ENCODE measurements at places on chromosomes 12 and 14.

DNA sequence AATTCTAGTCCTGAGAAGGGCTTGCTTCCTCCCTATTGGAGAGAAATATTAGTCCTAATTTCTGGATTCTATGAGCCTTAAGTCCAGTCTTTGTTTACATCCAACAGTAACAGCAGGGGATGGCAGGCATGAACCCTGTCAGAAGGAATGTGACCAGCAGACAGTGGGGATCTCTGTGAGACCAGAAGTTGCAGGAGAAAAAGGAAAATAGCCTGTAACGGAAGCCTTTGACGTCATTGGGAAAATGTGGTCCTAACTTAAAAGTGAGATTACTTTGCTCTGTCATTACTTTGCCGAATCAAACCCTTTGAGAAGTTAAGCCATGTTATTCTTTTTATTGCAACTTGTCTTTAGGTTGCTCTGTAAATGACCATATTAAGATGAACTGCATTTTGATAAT, 218.2 kb upstream of the PRICKLE1 start:
- DNase-seq: no peak

- no peak for DNase-seq
These were observed 181.1 kb downstream of the ALX1 start for GRCh38 chr12:85461127-85461526.

DNA sequence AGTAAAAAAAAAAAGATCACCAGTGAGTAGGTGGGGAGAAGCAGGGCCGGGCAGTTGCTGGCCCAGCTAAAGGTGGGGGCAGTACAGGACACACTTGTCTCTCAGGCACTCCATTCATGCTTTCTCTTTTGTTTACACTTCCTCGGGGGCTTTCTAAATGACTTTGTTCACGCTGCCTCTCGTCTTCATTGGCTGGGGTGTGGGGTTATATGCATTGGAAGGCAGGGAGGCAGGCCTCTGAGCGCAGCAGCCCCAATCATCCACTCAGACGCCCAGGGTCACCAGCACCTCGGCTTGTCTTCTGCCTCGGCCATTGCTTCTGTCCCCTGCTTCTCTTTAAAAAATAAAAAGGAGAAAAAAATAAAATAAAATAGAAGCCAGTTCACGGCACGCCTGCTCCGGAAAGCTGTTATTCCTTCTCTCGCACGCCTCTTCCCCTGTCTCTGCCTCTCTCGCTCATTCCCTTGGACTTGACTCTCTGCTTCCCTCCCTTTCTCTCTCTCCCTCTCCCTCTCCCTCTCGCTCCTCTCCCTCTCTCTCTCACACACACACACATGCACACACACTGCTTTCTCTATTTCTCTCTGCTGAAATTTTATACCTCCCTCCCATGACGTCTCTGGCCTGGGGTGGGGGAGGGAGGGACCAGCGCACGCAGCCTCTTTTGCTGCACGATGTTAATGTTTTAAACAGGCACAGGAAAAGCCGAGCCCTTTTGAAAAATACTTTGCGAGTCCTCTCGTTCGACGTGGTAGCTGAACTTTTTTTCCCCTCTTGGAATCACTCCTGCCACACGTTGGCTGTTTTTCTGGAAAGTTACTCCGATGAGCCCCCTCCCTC, at the start of gene TGFB3:
Gene TGFB3, minus strand, starts transcription at position 570 of the 840 bp plus-strand sequence. CDS start 1,102 bp downstream, outside the sequence.
- peak; percentile 49 for DNase-seq

- no peak for DNase-seq
These were observed 78.0 kb downstream of the DBX2 start for GRCh38 chr12:44972746-44973421.

DNA sequence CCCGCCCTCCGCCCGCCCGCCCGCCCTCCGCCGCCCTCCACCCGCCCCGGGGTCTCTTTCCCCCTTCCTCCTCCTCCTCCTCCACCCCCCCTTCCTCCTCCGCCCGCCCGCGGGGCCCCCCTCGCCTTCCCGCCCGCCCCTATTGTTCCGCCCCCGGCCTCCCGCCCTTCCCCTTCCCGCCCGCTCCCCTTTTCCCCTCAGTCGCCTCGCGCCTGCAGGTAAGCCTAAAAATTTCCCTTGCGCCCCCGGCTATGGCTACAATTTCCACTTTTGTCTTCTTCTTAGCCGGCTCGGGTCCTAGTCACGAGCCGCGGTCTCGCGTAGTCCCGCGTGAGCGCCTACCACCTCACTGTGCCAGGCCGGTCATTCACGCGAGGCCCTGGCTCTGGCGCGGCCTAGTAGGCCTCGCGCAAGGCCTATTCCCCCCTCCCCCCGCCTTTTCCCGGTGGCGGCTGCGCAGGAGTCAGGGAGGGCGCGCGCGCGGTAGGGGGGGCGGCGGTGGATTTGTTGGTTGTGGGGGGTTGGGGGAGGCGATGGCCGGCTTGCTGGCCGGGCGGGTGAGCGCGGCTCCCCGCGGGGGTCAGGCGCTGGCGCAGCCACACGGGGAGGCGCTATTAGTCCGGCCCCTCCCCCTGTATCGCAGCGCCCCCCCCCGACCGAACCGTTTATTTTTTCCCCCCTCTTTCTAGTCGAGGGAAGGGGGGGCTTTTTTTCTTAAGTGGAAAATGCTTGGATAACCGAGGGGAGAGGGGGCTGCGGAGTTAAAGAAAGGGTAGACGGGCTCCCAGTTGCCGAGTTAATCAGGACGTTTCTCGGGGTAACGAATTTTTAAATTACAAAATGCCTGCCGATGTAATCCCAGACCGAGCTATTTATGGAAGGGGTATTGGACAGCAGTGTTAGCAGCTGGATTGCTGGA, 516 bp downstream of the PCBP2 start:
- peak; percentile 77 for DNase-seq

DNA sequence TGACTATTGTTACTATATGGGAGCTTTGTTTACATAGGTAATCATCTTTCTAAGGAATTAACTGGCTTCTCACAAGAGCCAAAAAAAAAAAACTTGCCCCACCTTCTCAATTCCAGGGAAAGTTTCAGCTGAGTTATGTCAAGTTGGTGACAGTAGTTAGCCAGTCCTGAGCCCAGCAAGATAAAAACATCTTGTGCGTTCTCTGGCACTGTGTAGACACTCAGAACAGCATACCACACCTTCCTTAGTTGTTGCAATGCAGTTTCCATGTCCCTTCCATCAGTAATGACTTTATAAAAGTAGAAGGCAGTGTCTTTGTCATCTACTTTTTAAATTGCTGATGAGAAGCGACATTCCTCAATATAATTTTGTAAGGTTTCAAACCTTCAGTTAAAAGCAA, 50.2 kb downstream of the PTPN21 start:
- no peak for DNase-seq

DNA sequence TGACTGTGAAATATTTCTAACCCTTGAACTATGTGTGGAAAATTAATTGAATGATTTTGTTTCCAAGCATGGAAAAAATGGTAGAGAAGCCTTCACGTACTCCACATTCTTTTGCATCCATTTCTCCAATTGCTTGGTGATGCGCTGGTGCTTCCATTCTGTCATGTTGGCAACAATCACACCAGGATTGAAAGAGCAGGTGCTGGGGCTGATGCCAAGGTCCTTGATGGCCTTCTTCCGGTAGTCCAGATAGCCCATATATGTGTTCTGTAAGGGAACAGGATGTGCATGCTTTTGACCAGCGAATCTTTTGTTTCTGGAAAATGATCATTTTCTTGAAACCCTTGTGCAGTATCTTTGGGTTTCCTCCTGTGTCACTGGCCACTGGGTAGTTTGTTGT, 28.6 kb downstream of the TDG start:
- DNase-seq: no peak

DNA sequence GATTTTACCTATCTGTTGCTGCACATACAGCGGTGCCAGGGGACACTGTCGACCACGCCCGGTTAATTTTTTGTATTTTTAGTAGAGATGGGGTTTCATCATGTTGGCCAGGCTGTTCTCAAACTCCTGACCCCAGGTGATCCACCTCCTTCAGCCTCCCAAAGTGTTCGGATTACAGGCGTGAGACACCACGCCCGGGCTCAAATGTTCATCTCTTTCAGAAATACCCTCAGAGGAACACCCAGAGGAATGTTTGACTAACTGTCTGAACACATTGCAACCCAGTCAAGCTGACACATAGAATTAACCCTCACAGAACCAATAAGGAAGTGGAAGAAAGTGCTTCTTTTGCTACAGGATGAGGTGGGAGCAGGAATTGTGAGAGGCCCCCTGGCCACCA, 15.0 kb upstream of the ETFBKMT start:
- no peak for DNase-seq

DNA sequence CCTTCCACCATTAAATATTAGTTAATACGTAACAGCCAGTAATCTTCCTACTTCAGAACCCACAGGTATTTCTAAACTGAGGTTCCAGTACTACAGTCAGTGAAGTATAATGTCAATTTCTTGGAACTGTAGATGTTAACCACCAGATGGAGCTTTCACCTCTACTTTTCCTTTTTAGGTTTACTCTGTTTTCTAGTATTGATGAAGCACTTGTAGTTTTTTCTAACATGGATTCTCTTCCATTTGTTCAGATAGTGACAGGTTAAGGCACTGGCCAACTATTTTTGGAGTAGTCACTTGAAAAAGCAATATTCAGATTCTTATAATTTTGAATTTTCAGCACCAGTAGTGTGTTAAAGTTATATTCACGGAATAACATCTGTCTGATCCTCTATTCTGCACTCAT, 4.6 kb upstream of the SEC23A start:
- DNase-seq: no peak

DNA sequence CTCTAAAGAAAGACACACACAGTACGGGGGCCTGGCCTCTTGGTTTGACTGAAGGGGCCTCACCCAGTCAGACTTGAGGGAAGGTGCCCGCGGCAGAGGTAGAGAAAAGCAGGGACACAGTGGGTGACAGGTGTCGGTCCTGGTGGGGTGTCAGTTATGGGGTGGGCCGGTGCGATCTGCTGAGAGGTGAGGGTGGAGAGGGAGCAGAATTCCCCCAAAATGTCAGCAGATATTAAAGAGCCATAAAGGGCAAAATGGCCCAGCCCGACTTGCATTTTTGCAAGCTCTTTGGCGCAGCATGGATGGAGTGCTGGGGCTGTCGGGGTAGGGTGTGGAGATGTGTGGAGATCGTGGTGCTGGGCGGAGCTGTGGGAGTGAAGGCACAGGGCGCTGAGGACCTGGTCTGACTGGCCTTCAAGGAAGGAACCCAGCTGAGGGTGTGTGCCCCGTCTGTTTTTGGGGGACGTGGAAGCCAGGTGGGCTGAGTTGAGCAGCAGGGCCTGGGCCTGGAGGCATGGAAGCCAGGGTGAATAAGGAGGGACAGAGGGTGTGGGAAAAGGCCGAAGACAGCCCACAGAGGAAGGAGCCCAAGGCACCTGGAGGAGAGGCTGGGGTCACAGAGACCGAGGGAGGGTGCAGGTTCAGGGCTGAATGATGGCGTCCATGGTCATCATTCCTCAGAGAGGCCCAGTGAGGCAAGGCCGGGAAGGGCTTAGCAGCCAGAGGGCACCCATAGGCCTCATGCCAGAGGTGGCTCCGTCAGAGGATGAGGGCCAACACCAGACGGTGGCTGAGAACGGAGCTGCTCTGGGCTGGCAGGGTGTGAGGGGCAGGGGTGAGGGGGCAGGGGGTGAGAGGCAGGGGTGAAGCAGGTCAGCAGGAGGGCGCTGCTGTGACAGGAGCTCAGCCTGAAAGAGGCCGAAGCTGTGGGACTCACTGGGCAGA, 48.2 kb upstream of the DYNC1H1 start:
- DNase-seq: no peak

DNA sequence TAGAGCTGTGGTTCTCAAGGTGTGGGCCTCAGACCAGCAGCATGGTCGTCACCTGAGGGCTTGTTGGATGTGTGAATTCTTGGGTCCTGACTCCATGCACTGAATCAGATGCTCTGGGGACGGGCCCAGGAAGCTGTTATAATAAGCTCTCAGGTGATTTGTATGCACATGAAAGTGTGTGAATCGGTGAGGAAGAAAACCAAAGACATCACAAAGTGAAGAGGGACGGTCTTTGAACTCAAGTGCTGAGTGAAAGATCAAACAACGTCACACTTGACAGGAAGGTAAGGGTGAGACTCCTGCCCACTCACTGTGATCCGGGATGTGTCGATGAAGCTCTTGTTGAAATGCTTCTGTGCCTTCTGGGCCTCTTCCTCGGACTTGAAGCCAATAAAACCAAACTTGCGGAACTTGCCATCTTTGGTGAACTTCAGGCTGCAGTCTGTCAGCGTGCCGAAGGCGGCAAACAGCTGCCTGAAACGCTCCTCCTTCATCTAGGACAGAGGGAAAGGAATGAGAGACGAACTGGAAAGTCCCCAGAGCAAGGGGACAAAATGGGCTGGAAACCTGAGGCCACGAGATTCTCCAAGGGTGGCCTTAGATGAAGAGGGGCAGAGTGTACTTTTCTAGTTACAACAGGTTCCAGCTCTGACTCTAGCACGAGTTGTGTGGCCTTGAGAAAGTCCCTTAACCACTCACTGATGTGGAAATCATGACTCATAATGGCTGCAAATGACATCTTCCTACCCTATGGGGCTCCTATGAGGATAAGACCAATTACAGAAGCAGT, 4.0 kb downstream of the RBM19 start:
- peak; percentile 39 for DNase-seq

DNA sequence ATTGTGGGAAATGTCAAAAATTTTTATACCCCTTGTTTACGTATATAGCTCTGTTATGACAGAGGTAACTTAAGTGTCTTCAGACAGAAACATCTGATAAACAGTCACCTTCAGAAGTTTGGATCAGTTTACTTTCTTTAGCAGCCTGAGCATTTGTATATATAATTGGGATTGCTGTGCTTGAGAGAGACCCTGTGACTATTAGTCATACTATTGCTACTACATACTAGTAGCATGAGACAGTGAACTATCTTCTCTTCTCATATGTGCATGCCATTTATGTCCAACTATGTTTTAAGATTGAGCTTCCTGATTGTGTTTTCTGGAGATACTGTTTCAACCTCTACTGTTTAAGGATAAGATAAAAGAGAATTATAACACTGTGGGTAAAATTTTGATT, 101.5 kb downstream of the PDE6H start:
- no peak for DNase-seq

DNA sequence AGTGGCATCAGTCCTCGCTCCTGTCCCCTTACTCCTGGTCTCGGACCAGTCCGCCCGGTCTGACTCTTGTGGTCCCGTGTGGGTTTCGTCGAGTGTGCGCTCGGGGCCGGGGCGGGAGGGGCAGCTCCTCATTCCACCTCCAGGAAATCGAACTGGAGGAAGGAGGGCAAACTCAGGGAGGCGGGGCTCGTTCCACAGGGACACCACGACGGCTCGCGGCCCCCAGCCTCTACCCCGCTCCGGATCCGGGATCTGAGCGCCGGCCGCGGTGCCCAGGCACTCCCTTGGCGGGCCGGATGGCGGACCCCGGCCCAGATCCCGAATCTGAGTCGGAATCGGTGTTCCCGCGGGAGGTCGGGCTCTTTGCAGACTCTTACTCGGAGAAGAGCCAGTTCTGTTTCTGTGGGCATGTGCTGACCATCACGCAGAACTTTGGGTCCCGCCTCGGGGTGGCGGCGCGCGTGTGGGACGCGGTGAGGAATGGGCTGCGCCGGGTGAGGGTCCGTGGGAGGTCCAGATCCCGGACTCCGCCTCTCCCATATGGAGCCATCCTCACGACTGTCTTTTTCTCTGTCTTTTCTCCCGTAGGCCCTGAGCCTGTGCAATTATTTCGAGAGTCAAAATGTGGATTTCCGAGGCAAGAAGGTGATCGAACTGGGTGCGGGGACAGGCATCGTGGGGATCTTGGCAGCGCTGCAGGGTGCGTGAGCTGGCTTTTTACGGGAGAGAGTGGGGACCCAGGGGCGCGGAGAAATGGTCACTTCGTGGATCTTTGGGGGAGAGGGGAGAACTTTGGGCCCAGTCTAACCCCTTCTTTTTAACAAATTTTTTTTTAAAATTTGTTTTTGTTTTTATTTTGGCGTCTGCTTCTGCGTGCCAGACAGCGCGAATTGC, at the start of gene EEF1AKMT3:
Gene EEF1AKMT3, plus strand, starts transcription at position 186 of the 894 bp plus-strand sequence. Its CDS starts 111 bp downstream, at position 297.
- peak; percentile 60 for DNase-seq

All from stimulated activated naive CD8-positive, alpha-beta T cell treated with anti-CD3 and anti-CD28 coated beads, Interleukin-15, Interleukin-2, amounts not matched to agents 100 U/mL and 50 U/mL, for 24 hours (primary cell).